GM23338 (cell line): ENCODE measurements at places on chromosomes 5 and 9. TPM values are rescaled to one million over a fixed set of nuclear protein-coding genes. Genes with fewer than 3 reads are reported as not detected.

DNA sequence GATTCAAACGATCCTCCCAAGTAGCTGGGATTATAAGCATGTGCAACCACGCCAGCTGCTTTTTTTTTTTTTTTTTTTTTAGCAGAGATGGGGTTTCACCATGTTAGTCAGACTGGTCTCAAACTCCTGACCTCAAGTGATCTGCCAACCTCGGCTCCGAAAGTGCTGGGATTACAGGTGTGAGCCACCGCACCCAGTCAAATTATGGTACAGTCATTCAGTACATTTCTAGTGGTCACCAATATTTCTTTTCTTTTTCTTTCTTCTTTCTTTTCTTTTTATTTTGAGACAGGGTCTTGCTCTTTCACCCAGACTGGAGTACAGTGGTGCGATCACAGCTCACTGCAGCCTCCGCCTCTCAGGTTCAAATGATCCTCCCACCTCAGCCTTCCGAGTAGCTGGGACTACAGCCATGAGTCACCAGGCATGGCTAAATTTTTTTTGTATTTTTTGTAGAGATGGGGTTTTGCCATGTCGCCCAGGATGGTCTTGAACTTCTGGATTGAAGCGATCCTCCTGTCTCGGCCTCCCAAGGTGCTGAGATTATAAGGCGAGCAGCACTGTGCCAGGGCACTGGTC lies 25.4 kb upstream of the DCP2 start:
- no peak for DNase-seq
- 0 out of 2 replicates have a peak, but pooled peaks cover 3% of the 10 kb centered on the region for H3K36me3 ChIP-seq
- no peaks in the 10 kb centered on the region for H3K4me1 ChIP-seq
- no peak overlapping the region for H3K4me3 ChIP-seq
- H3K27ac ChIP-seq: no peak overlapping the region
- H3K27me3 ChIP-seq: no peaks in the 10 kb centered on the region

- no peak overlapping the region for H3K27ac ChIP-seq
- H3K36me3 ChIP-seq: no peaks in the 10 kb centered on the region
- peaks cover 5% of the 10 kb centered on the region; the same call in 1 of the 2 replicates for H3K4me1 ChIP-seq
Measured at GRCh38 chr5:21121213-21121612, 1133.2 kb upstream of the CDH18 start.

GRCh38 chr5:135094339-135095051 lies 60.5 kb upstream of the PITX1 start:
- H3K36me3 ChIP-seq: no peaks in the 10 kb centered on the region
- no peaks in the 10 kb centered on the region for H3K27me3 ChIP-seq
- no peaks in the 10 kb centered on the region for H3K4me1 ChIP-seq

DNA sequence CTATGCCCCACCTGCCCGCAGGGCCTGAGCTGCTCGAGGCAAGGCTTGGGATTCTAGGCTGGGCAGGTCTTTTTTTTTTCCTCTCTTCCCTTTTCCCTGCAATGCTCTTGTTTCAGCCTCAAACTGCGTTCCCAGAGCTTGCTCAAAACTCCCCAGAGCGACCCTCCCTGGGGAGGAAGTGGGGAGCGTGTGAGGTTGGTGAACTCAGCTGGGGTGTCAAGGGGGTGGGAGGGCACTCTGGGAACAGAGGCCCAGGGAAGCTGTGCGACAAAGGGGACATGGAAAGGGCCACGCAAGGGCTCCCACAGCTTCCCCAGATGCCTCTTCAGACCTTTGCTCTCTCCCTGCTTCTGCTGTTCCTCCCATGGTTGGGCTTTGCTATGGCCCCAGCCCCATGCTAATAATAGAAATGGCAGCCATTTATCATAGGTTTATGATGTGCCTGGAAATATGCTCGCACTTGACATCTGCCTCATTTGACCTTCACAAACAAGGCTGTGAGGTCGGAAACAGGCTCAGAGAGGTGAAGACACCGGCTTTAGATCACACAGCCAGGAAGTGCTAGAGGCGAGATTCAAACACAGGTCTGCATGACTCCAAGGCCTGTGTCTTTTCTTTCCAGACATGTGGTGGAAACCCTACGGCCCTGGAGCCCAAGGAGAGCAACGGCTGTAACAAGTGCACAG lies 40.9 kb upstream of the IL17B start:
- H3K27ac ChIP-seq: no peak overlapping the region
- H3K27me3 ChIP-seq: no peaks in the 10 kb centered on the region
- no peak overlapping the region for H3K4me3 ChIP-seq
- H3K36me3 ChIP-seq: no peaks in the 10 kb centered on the region
- no peak for DNase-seq
- peaks cover 35% of the 10 kb centered on the region for H3K4me1 ChIP-seq

GRCh38 chr5:56585999-56586691 lies 229.2 kb upstream of the MAP3K1 start:
- DNase-seq: no peak
- no peaks in the 10 kb centered on the region for H3K4me1 ChIP-seq
- H3K27ac ChIP-seq: no peak overlapping the region

- H3K27me3 ChIP-seq: no peaks in the 10 kb centered on the region
- no peak overlapping the region for H3K27ac ChIP-seq
- no peak overlapping the region for H3K4me3 ChIP-seq
- H3K36me3 ChIP-seq: no peaks in the 10 kb centered on the region
- DNase-seq: peak; percentile 36
- peaks cover 31% of the 10 kb centered on the region for H3K4me1 ChIP-seq
Measured at GRCh38 chr5:59358005-59358861, 535.3 kb downstream of the PDE4D start.

- H3K27ac ChIP-seq: peak overlapping the region; percentile 30; the same call in 1 of the 2 replicates
- H3K4me1 ChIP-seq: peaks cover 19% of the 10 kb centered on the region
- H3K27me3 ChIP-seq: no peaks in the 10 kb centered on the region
- H3K36me3 ChIP-seq: peaks cover 3% of the 10 kb centered on the region; the same call in 1 of the 2 replicates
Measured at GRCh38 chr9:112472996-112473395, 13.6 kb upstream of the KIAA1958 start.

- no peak for DNase-seq
- no peak overlapping the region for H3K27ac ChIP-seq
- no peaks in the 10 kb centered on the region for H3K27me3 ChIP-seq
- H3K4me3 ChIP-seq: no peak overlapping the region
- peaks cover 12% of the 10 kb centered on the region for H3K4me1 ChIP-seq
Measured at GRCh38 chr9:75993434-75993833, 103.0 kb downstream of the PCSK5 start.

DNA sequence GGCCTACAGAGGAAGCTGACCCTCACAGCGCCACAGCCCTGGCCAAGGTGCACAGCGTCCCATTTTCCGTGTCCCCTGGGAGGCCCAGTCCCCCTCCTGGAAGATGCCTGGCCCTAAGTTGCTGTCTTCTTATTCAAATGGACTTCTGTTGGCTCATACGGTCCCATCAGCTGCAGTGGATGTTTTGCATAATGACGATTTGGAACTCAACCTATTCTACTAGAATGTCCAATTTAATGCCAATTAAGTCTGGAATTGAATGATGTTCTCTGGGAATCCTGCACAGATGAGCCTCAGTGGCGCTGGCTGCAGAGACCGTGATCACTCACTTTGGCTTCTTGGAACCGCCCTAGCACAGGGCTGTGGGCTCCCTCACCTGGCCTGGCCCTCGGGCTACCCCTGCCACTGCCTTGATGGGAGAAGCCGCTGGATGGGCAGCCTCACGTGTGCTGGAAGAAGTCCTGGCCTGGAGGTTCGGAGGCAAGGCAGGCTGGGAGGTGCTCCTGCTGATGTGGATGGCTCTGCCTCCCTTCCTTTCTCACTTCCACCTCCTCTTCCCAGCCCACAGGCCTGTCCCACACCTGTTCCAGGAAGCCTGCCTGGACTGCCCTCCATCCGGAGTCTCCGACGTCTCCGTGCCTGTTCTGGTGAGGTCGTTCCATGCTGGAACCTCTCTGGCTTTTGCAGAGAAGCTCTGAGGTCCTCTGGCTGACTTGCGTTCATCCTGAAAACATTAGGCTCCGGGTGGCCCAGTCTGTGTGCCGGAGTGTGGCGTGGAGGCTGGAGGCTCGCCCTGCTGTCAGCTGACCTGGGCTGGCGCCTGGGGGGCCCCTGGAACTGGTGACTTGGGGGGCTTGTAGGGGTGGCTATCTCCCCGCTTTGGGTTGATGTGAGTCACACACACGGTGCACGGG lies 147.1 kb downstream of the RXRA start:
- H3K4me1 ChIP-seq: no peaks in the 10 kb centered on the region
- no peak for DNase-seq
- H3K27me3 ChIP-seq: no peaks in the 10 kb centered on the region
- H3K36me3 ChIP-seq: no peaks in the 10 kb centered on the region

DNA sequence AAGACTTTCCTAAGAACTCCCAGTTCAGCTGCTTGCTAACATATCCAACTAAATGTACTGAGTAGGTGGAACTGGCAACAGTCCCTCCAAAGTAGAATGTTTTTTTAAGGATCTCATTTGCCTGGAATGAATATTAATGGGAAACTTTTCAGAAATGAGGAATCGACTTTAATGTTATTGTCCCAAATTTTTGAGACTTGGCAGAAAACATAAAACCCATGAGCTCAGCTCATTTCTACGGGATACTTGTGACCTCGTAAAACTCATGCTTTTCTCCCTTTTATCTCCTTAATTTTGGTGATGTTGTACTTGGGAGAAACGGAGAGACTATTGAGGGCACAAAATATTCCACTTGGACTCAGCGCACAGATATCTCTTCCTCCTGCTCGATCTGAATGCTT lies 296.8 kb downstream of the EBF1 start:
- no peak overlapping the region for H3K4me3 ChIP-seq
- peaks cover 12% of the 10 kb centered on the region for H3K4me1 ChIP-seq
- H3K36me3 ChIP-seq: no peaks in the 10 kb centered on the region
- DNase-seq: no peak

DNA sequence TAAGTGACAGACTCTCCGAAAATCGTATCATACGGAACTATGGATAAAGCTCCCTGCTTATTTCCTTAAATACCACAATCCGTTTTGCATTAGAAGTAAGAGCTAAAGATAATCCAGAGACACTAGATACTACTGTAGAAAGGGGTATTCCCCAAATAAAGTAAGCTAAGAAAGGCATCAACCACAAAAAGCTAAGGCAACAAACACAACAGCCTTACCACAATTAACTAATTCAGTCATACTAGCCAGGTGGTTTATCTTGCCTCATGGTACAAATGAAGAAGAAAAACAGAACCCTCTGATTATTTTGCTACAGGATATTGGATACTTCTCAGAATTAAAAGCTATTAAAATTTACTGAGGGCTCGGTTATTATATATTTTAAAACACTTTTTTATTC lies 14.1 kb downstream of the ERP44 start:
- H3K27me3 ChIP-seq: no peaks in the 10 kb centered on the region
- H3K36me3 ChIP-seq: no peaks in the 10 kb centered on the region
- no peak for DNase-seq
- H3K4me1 ChIP-seq: peaks cover 28% of the 10 kb centered on the region
- no peak overlapping the region for H3K27ac ChIP-seq

- H3K36me3 ChIP-seq: no peaks in the 10 kb centered on the region
- no peak overlapping the region for H3K27ac ChIP-seq
- H3K27me3 ChIP-seq: peaks cover 18% of the 10 kb centered on the region
- DNase-seq: peak; percentile 80
Measured at GRCh38 chr9:111663301-111663823, 2.0 kb downstream of the GNG10 start.

DNA sequence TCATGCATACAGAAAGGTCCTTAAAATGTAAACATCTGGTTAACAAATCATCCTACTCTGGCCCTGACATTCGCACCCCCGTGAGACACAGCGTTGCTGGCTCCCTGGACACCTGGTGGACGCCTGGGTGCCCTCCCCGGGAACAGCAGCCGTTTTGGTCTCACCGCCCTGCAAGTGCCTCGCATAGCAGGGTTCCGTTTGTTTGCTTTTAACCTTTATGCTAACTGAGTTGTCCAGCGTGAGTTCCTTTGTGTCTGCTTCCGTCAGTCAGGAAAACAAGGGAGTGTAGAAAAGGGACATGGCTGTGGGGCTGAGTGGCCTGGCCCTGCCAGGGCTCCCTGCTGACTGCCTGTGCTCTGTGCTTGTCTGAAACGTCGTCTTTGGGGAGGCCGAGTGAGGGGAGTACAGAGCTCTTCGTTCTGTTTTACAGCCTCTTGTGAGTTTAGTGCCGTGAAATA lies 91.8 kb upstream of the CACNA1B start:
- H3K27ac ChIP-seq: no peak overlapping the region
- H3K36me3 ChIP-seq: peaks cover 4% of the 10 kb centered on the region
- DNase-seq: peak; percentile 54
- no peaks in the 10 kb centered on the region for H3K27me3 ChIP-seq
- H3K4me1 ChIP-seq: peaks cover 12% of the 10 kb centered on the region

GRCh38 chr5:22432905-22433304 lies 420.2 kb downstream of the CDH12 start:
- no peaks in the 10 kb centered on the region for H3K27me3 ChIP-seq
- DNase-seq: no peak
- no peak overlapping the region for H3K4me3 ChIP-seq
- no peaks in the 10 kb centered on the region for H3K36me3 ChIP-seq

- H3K27me3 ChIP-seq: no peaks in the 10 kb centered on the region
- no peak for DNase-seq
- no peak overlapping the region for H3K27ac ChIP-seq
- peaks cover 25% of the 10 kb centered on the region for H3K4me1 ChIP-seq
Measured at GRCh38 chr9:89837934-89838310, 233.1 kb downstream of the GADD45G start.

- H3K36me3 ChIP-seq: no peaks in the 10 kb centered on the region
- no peak for DNase-seq
- H3K27ac ChIP-seq: peak overlapping the region; percentile 73
- peaks cover 50% of the 10 kb centered on the region for H3K4me1 ChIP-seq
- no peak overlapping the region for H3K4me3 ChIP-seq
Measured at GRCh38 chr5:173915310-173916014, 27.3 kb downstream of the CPEB4 start.

GRCh38 chr5:10946050-10946449 lies 185.0 kb upstream of the DAP start:
- H3K4me3 ChIP-seq: no peak overlapping the region
- no peaks in the 10 kb centered on the region for H3K4me1 ChIP-seq
- H3K36me3 ChIP-seq: no peaks in the 10 kb centered on the region
- H3K27ac ChIP-seq: no peak overlapping the region
- DNase-seq: peak; percentile 22

The CPLANE1 gene
- total RNA-seq: 6.6 and 8.3 TPM in 2 replicates

The ALAD gene
- total RNA-seq: 10.1 and 19.3 TPM in 2 replicates

The SLC25A2 gene
- not detected in 2 replicates for total RNA-seq

The ECSCR gene
- total RNA-seq: 1.2 and 2.2 TPM in 2 replicates

The BHMT2 gene
- 1.7 and 2.5 TPM in 2 replicates for total RNA-seq

The FOXD4 gene
- 0.31 TPM in 1 of 2 replicates, not detected in the other for total RNA-seq

The SLC23A1 gene
- not detected in 2 replicates for total RNA-seq

The ACER2 gene
- total RNA-seq: 11.6 and 14.6 TPM in 2 replicates
